Stimulated activated CD4-positive, alpha-beta T cell treated with anti-CD3 and anti-CD28 coated beads, Interleukin-1b, Interleukin-23, amount 100 ng/mL, for 24 hours (primary cell): ENCODE measurements at places on chromosomes 12 and 14.

DNA sequence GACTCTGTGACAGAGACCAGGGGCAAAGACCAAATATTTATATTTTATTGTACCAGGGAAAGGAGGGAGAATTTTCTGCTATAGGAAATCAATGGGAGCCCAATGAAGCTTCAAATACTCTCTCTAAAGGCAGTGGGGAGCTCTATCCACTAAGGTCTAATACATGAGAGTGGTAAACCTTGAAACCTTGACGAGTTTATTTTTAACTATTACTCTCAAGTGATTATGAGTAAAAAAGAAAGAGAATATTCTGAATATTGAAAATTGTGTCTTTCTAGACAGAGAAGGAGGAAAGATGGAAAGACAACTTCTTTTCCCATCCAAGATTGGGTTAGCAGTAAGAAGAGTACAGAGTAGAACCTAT is 1722.1 kb upstream of the SEL1L start:
- no peak for DNase-seq

- DNase-seq, result no peak
These were observed 8.0 kb downstream of the ZBTB39 start for GRCh38 chr12:56998316-56998715.

DNA sequence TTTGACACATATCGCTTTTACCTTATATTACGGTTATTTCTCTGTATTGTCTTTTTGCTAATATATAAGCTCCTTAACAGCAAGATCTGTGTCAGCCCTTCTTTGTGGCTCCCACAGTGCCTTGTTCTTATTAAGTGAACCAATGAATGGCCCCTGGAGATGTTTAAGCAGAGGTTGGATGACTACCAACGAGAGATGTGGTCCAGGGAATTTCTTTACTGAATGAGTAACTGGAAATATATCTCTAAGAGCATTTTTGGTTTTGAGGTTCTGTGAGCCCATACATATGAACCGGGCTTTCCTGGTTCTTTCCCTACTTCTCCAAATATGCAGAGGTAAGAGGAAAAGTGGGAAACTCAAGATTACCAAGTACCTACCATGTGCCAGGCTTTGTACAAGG is 23.5 kb downstream of the CALCOCO1 start:
- DNase-seq, result no peak

GRCh38 chr12:2453761-2454090 is 341.0 kb upstream of the FKBP4 start:
- no peak for DNase-seq

DNA sequence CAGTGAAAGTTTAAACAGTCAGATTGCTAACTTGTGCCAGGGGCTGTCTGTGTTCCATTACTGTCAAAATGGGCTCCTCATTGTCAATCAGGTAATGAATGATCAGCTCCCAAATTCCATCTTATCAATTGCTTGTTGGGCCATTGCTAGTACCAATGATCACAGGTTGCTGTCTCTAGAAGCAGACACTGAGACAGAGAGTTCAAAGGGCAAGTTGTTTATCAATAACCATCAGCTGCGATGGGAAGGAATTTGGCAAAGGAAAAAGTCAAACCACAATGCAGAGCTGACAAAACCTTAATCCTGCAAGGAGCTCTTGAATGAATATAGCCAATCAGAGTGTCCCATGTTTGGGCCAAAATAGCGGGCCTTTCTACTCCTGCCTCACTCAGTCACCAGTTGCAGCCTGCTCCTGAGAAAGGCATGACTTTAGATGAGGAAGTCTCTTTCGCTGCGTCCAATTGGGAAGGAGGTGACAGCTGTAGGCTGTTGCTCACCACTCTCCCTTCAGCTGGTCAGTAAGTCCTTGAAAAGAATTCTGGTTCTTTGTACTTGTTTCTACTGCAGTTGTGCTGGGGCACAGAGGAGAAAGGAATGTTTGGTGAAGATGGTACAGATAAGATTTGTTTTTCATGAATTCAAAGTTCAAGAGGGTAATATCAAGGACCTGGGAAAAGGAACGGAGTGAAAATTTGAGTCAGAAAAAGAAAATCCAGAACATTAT is 179.2 kb upstream of the PDE3A start:
- no peak for DNase-seq

- DNase-seq, result no peak
These were observed 15.0 kb upstream of the CACNA2D4 start for GRCh38 chr12:1933342-1934051.

GRCh38 chr14:94056579-94057308 is 24.3 kb downstream of the DDX24 start:
- no peak for DNase-seq

DNA sequence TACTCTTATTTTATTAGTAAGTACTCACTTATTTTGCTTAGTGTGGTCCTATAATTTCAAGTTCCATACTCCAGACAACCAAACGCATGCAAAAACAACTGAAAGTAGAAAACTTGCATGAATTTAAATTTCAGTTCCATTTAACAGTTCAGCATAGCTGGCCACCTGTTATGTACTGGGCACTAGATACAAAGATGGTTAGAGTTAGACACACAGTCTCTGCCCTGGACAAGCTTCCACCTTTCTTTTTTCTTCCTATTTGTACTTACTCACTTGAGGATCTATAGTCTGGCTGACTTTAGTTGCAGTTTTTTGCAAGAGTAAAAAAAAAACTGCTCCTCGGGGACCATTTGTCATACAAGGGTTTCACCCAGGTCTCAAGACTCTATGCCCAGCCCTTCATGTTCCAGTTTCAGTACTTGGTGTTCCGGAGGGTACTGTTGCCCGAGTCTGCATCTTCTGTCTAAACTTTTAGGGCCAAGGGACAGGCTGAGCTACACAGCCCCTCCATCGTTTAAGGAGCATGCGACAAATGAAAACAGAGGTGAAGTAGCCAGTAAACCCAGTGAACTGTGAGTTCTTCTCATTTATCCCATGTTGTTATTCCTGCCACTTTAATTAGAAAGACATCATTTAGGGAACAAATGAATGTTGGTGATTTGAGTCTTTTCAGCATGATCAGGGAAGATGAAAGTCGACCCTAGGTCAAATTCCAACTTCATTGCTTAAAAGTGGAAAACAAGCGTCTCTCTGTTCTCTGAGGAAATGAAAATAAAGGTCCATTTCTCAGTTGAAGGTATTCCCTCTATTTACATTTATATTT is 22.3 kb downstream of the RPGRIP1 start:
- DNase-seq, result no peak

DNA sequence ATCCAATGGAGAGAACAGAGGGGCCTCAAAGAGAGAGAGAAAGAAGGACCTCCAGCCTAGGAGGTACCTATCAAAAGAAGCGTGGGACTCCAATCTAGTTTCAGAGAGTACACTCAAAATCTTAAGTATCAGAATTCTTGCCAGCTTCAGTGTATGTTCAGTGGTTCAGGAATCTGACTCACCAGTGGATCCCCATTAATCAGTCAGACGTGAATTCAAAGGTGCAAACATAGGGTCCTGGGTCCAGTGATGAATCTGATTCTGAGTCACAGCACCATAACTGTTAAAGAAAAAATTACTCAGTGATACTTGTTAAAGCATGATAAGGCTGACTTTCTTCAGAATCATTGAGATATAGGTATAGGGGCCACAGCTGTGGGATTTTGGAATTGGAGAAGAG is 33.2 kb downstream of the ETNK1 start:
- DNase-seq, result no peak

DNA sequence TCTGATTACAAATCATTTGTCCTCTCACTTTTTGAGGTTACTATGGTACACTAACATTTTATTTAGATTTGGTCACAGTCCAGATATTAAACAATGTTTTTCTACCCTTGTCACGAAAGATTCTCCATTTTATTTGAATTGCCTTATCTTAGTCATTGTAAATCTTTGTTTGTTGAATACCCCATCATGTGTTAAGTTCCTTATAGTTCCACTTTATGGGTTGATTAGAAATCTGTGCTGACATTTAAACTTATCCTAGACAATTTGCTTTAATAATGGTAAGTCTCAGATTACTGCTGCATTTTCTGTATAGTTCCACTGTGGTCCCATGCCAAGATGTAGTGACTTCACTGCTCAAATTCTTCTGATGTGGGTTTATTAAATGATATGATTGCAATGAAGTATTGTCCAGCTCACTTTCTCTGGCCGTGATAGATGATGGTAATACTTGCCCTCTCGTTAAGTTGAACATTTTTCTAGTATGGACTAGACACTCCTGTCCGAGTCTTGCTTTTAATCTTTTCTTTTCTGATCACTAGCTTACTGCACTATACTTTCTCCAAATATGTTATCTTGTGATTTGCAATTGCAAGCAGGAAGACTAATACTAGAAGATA is 1107.3 kb downstream of the SLC6A15 start:
- no peak for DNase-seq

DNA sequence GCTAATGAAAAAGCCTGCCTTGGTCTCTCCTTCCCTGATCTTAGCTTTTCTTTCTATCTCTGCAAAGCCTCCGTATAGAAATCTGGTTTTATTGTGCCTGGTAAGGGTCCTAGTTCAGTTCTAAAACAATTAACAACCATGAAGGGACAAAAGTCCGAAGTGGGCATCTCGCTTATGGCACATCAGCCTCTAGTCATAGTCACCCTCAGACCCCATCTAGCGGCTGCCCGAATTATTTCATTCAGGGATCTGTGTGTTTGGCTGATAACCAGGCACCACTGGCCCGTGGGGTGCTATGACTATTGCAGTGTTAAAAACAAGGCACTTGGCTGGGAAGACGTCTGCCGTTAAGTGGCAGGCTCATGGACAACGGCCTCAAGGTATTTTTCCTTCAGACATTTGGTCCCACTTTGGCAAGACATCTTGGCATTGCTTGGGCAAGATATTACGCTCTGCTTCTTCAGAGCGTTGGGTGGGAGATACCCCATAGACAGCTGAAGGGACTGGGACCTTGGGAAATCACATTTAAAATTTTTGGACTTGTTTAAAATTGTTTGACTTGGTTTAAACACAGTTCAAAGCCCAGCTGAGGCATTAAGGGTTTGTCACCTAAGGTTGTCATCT is 87.1 kb downstream of the SINHCAF start:
- peak; percentile 44 for DNase-seq

DNA sequence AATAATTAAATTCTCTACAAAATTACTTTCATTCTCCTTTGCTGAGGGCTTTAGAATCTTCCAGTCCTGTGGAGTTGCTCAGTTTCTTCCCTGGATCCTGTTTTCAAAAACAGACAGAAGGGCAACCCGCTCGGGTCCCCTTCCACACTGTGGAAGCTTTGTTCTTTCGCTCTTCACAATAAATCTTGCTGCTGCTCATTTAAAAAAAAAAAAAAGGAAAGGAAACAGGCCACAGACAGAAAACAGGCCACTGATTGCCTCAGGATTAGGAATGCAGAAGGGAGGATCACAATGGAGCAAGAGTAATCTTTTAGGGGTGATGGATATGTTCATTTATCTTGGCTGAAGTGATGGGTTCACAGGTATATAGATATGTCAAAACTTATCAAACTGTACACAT is 29.5 kb upstream of the HIGD1C start:
- no peak for DNase-seq

DNA sequence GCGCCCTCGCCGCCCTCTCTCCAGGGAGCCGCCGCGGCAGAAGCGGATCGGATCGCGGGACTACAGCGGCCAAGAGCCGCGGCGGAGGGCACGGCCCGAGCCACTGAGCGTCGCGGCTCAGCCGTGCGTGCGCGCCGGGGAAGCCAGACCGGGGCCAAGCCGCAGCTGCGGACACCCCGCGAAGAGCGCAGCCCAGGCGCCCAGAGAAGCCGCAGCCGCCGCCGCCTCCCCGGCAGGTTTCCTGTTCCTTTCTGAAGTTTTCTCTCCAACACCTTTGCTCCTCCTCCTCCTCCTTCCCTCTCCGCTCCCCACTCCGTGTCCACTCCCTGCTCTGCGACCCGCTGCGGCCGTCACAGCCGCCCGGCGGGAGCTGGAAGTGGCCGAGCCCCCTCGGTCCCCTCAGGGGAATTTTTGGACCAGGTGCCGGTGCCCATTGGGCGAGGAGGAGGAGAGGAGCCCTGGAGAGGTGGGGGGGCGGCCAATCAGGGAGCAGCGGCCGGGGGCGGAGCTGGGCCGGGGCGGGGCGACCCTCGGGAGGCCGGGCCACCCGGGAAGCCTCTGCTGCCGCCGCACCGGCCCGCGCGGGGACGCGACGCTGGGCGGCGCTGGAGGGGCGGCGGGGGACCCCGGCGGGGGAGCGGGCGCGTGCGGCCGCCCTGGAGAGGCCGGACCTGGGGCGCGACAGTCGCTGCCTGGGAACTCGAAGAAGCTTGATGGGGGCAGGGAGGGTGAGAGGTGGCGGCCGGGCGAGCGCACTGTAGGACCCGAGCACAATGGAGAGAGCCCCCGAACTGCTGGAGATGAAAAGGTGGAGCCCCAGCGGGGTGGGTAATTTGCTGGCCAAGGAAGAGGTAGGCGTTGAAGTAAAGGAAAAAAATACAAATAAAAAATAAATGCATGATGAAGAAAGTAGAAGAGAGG is at the start of gene ITPR2:
ITPR2 (minus strand) TSS at position 373 of the 921 bp plus-strand sequence. CDS start 413 bp downstream, outside the sequence.
- peak; percentile 85 for DNase-seq

GRCh38 chr12:125549836-125550235 is 484.6 kb downstream of the AACS start:
- no peak for DNase-seq

- DNase-seq, result no peak
These were observed 233.6 kb upstream of the E2F7 start for GRCh38 chr12:77299001-77299400.

- DNase-seq, result no peak
These were observed 415.5 kb downstream of the PCNX1 start for GRCh38 chr14:71322655-71323250.

DNA sequence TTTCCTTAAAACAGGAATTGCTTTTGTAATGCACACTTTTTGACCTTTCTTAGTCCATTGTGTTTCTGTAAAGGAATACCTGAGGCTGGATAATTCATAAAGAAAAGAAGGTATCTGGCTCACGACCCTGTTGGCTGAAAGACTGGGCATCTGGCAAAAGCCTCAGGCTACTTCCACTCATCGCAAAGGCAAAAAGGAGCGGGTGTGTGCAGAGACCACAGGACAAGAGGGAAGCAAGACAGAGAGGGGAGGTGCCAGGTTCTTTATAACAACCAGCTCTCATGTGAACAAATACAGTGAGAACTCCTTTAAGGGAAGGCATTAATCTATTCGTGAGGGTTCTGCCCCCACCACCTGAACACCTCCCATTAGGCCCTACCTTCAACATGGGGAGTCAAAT is 182.1 kb downstream of the C12orf50 start:
- no peak for DNase-seq

DNA sequence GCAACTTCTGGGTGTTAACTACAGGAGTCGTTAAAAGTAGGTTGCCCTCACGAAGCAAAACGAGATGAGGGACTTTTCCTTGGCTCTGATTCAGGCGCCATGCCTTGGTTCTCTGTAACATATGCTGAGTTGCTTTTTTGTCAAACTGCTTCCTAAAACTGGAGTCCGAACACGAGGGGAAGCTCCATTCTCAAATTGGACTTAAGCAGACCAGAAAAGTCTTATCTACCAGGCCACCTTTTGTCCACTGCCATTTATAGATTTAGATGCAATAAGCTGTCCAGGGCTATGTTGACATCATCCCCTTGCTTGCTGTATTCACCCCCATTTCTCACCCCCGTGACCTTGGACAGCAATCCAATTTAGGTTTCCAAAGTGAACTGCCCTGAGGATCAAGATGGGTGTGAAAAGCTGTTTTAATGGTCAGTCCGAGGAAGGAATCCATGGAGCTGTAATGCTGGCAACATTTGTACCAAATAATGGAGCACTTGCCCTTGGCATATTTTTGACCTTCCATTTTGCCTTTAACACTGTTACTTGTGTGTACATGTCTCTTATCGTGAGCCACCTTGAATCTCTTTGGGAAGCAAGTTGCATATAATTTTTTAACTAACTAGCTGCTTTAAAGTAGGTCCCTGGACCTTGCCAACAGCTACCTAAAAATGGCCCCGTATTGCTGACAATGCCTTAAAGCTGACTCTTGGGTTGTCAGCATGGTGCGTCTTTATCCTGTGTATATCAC is 298.1 kb downstream of the EGLN3 start:
- no peak for DNase-seq

- DNase-seq, result no peak
These were observed 3.7 kb downstream of the NOVA1 start for GRCh38 chr14:26594148-26594547.
